ENCODE measurements at places on chromosomes 1 and 21. TPM values are rescaled to one million over a fixed set of nuclear protein-coding genes. Genes with fewer than 3 reads are reported as not detected.

Gene OR10Z1
- total RNA-seq: not detected

DNA sequence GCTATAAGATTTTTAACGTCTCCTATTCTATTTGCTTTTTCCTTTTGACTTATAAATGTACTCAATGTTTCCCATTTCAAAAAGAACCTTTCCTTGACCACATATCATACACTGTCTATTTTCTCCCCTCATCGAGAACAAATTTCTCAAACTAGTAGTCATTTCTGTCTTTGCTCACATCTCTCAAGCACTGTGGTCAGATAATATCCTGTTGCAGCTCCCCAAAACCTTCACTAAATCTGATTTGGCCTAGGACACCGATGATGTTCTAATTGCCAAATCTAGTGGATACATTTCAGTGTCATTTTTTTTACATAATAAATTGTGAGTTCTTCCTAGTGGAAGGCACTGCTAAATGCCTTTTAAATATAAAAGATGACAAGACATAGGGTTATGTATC is 19.4 kb downstream of the CXADR start:
- no peak overlapping the region for H3K4me3 ChIP-seq
- no peaks in the 10 kb centered on the region for H3K36me3 ChIP-seq
- no peaks in the 10 kb centered on the region for H3K27me3 ChIP-seq
- no peak overlapping the region for H3K27ac ChIP-seq

- H3K27ac ChIP-seq: no peak overlapping the region
- H3K27me3 ChIP-seq: peaks cover 3% of the 10 kb centered on the region
- H3K4me1 ChIP-seq: no peaks in the 10 kb centered on the region
- no peaks in the 10 kb centered on the region for H3K36me3 ChIP-seq
Measured at GRCh38 chr1:158552296-158552695, 1.9 kb downstream of the OR6Y1 start.

DNA sequence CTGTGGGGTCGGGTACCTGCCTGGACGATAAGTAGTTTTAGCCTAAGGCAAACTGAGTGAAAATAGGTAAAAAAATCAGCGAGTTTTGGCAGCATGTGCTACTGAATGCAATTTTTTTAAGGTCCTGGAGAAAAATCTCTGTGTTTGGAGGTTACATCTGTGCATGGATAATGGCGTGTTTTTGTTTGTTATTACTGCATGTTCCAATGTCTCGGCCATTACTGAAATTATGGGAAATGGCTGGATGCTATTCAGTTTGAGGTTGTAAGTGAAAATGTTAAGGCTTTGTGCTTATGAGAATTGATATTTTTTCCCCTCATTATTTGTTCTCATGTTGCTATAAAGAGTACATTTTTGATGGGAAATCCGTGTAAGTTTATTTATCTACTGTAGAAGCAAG is 441.7 kb downstream of the PRDM2 start:
- H3K27me3 ChIP-seq: no peaks in the 10 kb centered on the region
- DNase-seq: no peak
- no peak overlapping the region for H3K27ac ChIP-seq
- no peaks in the 10 kb centered on the region for H3K4me1 ChIP-seq

DNA sequence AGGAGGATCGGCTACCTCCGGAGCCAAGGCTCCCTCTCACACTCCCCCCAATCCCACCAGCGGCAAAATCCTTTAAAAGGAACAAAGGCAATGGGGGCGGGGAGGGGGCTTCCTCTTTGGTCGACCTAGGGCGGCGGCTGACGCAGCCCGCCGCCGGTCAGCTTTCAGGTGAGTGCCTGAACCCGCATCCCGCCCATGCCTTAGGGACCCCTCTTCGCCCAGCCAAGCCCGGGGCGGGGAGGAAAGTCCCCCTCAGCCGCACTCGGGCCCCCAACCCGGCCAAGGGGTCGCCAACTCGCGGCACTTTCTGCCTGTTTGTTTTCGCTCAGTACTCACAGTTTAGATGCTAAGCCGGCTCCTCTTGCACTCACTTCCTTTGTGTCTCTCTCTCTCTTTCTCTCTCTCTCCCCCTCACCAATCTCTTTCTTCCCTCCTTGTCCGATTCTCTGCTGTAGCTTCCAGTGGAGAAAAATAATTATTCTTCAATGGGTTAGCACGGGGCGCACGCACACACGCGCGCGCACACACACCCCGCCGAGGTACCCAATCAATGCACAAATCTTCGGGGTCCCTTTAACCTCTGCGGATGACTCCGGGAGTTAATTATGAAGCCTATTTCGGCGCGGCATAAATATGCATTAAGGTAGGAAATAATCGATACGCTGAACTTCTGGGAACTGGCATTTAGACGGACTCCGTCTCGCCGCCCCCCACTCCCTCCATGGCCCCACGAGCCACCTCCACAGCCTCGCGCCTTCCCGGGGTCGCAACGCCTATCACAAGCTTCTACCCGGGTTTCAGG is at the start of gene BLACAT1:
Gene BLACAT1 (minus strand): TSS at position 465 of the 802 bp plus-strand sequence.
- H3K27ac ChIP-seq: no peak within 1 kb of the TSS
- DNase-seq: no peak
- no peaks in the 10 kb centered on the region for H3K36me3 ChIP-seq
- H3K27me3 ChIP-seq: peaks cover 41% of the 10 kb centered on the region
- peaks cover 22% of the 10 kb centered on the region for H3K4me1 ChIP-seq
- H3K4me3 ChIP-seq: no peak within 1 kb of the TSS

Gene SLAMF9
- total RNA-seq: not detected

- H3K27me3 ChIP-seq: no peaks in the 10 kb centered on the region
- peaks cover 20% of the 10 kb centered on the region for H3K4me1 ChIP-seq
- DNase-seq: no peak
- H3K27ac ChIP-seq: no peak overlapping the region
Measured at GRCh38 chr1:35572296-35572695, 818 bp upstream of the TFAP2E start.

DNA sequence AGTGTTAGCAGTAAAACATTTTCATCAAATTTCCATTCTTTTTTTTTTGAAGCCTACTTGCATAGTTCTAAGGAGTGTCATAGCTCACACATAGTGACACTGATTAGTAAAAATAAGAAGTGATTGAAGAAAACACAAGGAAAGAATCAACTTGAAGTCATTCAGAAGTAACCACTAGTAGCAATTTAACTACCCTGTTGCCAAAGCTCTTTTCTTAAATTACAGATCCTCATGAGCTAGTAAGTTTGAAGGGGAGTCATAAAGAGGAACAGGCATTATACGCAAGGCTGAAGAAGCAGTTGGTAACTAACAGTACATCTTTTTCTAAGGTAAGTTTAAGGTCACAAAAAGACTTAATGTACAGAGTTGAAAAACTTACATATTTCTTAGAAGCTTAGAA is 332.2 kb downstream of the CHRM3 start:
- H3K27me3 ChIP-seq: no peaks in the 10 kb centered on the region
- no peak for DNase-seq
- peak overlapping the region; percentile 66 for H3K27ac ChIP-seq
- H3K4me3 ChIP-seq: peak overlapping the region; percentile 82

DNA sequence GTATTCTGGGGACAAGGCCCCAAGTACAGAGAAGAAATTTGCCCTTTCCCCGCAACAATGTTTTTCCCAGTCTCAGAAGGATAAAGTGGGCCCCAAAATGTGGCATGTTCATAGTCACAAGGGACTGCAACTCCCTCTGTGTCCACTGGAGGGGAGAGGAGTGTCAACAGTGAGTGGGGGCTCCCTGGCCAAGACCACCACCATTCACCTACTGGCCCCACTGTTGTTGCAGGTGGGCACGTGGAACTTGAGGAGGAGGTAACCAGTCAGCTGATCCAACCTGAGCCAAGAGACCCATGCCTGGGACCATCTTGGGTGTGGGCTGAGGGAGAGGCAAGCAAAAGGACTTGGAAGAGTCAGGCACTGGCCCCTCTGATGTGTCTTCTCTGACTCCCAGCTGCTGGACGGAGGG is 777 bp downstream of the NUDT17 start:
- H3K27me3 ChIP-seq: no peaks in the 10 kb centered on the region
- H3K27ac ChIP-seq: peak overlapping the region; percentile 63
- H3K4me1 ChIP-seq: peaks cover 11% of the 10 kb centered on the region
- peaks cover 20% of the 10 kb centered on the region for H3K36me3 ChIP-seq
- DNase-seq: peak; percentile 24
- H3K4me3 ChIP-seq: peak overlapping the region; percentile 18

- no peak overlapping the region for H3K27ac ChIP-seq
- H3K4me1 ChIP-seq: no peaks in the 10 kb centered on the region
- no peak overlapping the region for H3K4me3 ChIP-seq
- H3K27me3 ChIP-seq: no peaks in the 10 kb centered on the region
- DNase-seq: no peak
- H3K36me3 ChIP-seq: no peaks in the 10 kb centered on the region
Measured at GRCh38 chr1:209882942-209883340, 55.1 kb upstream of the SYT14 start.

Gene ZDHHC18
- 54.9 TPM for total RNA-seq

DNA sequence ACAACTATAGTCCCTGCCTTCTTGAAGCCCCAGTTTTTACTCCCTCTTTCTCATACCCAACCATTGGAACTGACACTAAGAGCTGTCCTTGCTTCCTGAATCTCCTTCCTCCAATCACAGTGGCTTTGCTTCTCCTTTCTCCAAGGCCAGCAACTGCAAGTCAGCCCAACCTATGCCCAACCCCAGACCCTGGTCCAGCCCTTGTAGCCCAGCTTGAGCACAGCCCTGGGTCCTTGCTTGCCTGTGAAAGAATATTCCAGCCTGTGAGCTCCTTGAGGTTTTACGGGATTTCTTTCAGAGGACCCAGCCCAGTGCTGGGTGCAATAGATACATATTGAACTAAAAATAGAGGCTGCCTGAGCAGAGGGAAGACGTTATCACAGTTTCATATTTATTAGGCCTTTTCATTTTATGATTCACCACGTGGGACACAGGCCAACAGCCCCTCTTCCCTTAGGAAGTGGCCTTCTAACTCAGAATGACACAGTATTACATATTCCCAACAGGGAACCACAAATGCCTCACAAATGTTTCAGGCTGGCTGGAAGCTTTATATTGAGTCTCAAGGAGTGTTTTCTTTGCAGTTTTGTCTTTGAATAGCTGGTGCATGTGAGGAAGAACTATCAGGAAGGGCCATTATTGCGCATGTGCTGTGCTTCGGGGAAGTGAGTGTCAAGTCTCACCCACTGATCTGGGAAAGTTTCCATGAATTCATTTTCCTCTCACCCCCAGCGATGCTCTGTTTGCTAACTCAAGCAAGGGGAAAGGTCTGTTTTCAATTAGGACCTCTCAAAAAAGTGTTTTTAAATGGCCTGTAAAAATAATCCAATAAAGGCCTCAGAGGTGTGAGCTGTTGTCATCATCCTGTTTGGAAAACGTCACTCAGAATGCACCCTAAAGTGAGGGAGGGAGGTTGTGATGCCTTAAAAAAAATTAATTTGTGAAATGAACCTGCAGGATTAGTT is 92.3 kb upstream of the NFIA start:
- H3K4me3 ChIP-seq: no peak overlapping the region
- no peak for DNase-seq
- no peaks in the 10 kb centered on the region for H3K36me3 ChIP-seq
- H3K27ac ChIP-seq: no peak overlapping the region
- no peaks in the 10 kb centered on the region for H3K4me1 ChIP-seq

Gene OR10X1
- total RNA-seq: not detected

- H3K36me3 ChIP-seq: peaks cover 46% of the 10 kb centered on the region
- no peaks in the 10 kb centered on the region for H3K27me3 ChIP-seq
- no peak overlapping the region for H3K27ac ChIP-seq
- no peak overlapping the region for H3K4me3 ChIP-seq
- peaks cover 73% of the 10 kb centered on the region for H3K4me1 ChIP-seq
Measured at GRCh38 chr1:154430903-154431302, 25.8 kb downstream of the IL6R start.

GRCh38 chr1:239700667-239701066 is 314.3 kb downstream of the CHRM3 start:
- no peak overlapping the region for H3K4me3 ChIP-seq
- H3K27me3 ChIP-seq: no peaks in the 10 kb centered on the region
- DNase-seq: no peak
- H3K36me3 ChIP-seq: no peaks in the 10 kb centered on the region
- no peak overlapping the region for H3K27ac ChIP-seq

DNA sequence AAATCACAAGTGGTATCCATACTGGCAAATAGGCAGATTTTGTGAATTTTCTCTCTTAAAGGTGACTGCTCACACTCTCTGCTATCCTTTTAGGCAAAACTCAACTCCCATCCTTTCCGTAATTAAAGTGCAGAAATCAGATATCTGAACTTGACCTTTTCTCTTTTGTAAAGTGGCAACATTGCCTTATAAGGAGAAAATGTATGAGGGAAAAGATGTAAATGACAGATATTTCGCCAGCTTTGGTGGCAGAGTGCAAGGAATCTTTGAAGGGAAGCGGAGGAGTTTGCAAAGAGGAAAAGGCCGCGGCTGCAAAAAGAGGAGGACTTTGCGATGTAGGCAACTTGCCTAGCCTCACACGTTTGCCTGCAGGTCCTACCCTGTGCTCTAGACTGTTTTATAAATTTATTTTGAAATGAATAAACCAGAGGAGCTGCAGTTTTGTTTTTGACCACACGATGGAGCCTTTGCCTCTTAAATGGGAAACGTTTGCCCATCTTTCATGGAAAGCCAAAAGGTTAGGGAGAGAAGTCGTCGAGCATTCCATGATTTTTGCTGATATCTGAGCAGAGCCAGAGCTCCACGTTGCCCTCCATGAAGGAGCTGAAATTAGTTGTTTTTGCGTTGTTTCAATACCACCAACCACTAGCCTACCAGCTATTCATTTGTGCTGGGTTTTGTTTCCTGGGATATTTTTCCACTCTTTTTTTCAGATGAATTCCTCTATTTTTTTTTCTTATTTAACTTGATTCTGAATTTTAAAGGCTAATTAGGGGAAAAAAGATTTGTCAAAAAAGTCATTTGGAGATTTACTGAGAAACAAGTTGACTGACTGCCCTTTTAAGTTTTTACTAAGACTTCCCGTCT is 242.3 kb downstream of the LMX1A start:
- H3K27me3 ChIP-seq: peaks cover 3% of the 10 kb centered on the region
- no peaks in the 10 kb centered on the region for H3K4me1 ChIP-seq
- H3K4me3 ChIP-seq: no peak overlapping the region
- DNase-seq: no peak
- no peak overlapping the region for H3K27ac ChIP-seq

- DNase-seq: no peak
- no peaks in the 10 kb centered on the region for H3K4me1 ChIP-seq
- no peaks in the 10 kb centered on the region for H3K36me3 ChIP-seq
- no peak overlapping the region for H3K27ac ChIP-seq
- H3K4me3 ChIP-seq: no peak overlapping the region
Measured at GRCh38 chr1:98351561-98351960, 310.0 kb upstream of the SNX7 start.

DNA sequence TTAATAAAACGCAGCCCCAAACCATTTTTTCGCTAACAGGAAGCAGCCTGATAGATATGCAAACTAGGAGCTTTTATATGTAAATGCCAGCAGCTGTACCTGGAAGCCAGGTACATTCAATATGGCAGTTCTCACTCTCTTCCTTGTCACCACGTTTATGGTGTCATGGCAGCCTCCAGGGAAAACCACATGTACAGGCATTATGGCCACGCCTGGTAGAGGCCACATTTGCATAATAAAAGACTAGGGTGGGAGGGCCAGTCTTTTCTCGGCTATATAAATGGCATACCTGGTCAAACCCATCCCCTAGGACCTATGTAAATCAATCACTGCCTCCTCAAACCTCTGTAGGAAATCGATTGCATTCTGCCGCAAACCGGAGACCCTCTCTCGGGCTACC is 247.5 kb downstream of the NEGR1 start:
- no peak for DNase-seq
- H3K4me3 ChIP-seq: no peak overlapping the region
- no peaks in the 10 kb centered on the region for H3K36me3 ChIP-seq
- no peaks in the 10 kb centered on the region for H3K27me3 ChIP-seq
- no peak overlapping the region for H3K27ac ChIP-seq
- no peaks in the 10 kb centered on the region for H3K4me1 ChIP-seq

Gene SCYL3
- total RNA-seq: 24.3 TPM
